ENCODE measurements at places on chromosomes 7 and 10.

- no peak for DNase-seq
These were observed 36.6 kb downstream of the POR start for GRCh38 chr7:75951506-75951905.

DNA sequence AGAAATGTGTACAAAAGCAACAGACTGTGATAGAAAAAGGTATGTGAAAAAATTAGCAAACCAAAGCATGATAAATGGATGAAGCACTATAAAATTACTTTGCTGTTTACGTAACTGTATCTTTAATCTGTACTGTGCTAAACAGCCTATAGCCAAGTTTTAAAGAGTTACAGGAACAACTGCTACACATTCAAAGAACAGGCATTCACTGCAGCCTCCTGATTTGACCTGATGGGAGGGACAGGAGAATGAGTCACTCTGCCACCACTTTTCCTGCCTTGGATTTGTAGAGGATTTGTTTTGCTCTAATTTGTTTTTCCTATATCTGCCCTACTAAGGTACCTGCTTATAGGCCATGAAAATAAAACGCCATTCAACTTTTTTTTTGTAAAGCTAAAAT, 116.1 kb downstream of the FANK1 start:
- no peak for DNase-seq

DNA sequence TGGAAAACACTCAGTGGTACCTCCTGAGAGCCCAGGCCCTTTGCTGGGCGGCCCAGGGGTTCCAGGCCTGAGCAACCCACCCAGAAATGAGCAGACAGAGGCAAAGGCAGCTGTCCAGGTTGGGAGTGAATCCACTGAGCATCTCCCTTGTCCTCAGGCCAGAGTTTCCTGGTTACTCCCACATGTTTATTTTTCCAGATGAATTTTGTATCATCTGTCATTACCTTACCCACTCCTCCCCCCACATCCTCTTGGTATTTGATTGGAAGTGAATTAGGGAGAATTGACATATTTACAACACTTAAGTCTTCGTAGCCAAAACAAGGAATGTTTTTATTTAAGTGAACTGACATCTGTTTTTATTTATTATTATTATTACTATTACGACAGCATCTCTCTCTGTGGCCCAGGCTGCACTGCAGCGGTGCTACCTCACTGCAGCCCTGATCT, 13.2 kb upstream of the LMBR1 start:
- DNase-seq: no peak

DNA sequence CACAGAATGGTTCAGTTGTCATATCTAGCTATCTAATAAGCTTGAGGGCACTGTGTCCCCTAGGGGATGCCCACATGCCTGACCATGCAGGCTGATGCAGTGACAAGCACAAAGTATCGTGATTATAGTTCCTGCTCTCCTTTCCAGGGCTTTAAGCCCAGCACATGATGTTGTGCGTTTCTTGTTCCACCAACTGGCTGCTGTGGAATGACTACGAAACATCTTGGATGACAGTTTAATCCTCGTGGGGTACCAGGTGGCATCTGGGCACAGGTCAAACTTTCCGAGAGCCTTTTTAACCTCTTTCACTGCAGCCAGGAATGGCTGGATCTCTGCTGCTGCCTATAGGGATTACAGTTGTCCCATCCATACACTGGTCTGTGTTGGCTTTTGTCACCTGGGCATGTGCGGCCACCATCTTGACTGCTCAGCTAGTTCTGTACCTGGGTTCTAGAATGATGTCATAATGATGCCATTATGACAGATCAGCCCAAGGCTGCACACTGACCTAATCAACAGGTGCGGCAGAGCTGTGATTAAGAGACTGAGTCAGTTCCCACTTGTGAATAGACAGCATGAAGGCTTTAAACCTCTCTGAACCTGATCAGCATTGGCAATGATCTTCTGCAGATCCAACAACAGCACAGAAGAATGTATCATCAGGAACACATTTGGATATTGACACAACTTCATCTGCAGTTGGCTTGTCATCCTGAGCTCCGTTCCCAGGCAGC, 144.1 kb downstream of the DLG5 start:
- no peak for DNase-seq

DNA sequence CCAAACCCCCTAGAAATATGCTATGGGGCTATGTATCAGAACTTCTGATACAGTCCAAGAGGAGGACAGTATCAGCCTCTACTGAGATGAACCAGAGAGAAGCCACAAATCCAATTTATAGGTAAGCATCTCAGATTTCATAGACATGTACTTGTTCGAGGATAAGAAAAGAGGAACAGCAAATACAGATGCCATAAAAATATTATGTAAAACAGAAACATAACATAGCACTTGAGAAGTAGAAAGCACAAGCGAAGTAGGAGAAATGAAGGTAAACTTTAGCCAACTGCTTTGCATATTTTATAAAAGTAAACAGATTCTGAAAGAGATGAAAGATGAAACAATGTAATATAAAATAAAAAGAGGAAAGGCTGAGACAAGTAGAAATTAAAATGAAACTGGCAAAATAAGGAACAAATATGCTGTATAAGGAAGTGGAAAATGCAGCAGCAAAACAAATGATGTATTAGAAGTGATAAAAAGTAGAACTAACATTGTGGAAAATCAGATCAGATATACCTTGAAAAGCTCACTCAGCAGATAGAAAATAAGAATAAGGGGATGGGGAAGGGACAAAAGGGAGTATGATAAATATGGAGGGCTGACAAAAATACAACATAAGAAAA, 135.1 kb downstream of the SKAP2 start:
- DNase-seq: no peak

- no peak for DNase-seq
These were observed 103.2 kb upstream of the PPIF start for GRCh38 chr10:79244068-79244442.

GRCh38 chr10:5311617-5312016, 53.1 kb upstream of the UCN3 start:
- no peak for DNase-seq

DNA sequence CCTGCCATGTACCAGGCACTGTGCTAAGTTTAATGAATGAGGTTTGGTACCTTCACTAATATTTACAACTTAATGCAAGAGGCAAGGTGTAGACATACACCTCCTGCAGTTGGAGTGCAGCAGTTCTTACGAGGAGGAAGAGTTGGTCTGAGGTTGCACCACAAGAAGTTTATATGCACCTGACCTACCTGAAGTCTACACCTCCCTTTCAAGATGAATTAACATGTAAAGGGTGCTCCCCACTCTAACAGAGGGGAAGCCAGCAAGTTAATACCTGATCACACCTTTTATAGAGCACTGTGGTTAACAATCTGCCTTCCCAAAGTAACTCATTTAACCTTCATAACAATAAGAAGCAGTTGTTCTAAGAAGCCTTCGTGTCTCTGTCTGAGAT, 120.0 kb downstream of the LYZL1 start:
- no peak for DNase-seq

DNA sequence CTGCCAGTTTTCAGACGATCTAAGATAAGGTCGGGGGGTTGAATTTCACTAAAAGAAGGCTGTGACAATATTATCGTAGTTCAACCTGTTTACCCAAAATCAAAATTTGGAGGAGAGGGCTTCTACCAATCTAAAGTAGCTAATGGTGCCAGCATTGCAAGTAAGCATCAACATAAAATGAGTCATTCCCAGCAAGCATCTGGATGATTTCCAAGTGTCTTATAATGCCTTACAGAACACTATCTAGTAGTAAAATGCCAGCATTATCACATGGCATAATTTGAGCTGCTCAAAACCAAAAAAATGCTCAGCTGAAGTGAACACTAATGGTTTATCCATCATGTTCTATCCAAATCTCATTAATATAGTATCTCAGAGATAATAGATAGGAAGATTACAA, 1193.9 kb downstream of the DNAJB9 start:
- no peak for DNase-seq

GRCh38 chr10:28996345-28996744, 292.5 kb upstream of the LYZL1 start:
- DNase-seq: no peak

GRCh38 chr7:6271694-6272440, 557 bp downstream of the CYTH3 start:
- no peak for DNase-seq

DNA sequence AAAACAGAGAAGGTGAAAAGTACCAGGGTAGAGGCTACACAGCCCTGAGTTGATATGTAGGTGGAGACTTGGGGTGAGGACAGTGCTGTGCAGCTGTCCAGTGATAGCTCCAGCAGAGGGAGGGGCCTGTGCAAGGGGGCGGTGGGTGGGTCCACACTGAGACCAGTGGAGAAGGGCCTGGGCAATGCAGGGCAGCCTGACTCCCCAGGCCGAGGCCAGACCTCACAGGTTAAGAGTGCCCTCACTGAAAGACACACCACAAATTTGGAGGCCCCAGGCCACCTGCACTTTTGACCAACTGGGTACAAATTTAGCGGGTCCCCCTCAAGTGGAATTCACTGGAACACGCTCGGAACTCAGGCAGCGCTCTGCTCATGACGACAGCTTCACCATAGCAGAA, 6.7 kb upstream of the RASGEF1A start:
- DNase-seq: no peak

DNA sequence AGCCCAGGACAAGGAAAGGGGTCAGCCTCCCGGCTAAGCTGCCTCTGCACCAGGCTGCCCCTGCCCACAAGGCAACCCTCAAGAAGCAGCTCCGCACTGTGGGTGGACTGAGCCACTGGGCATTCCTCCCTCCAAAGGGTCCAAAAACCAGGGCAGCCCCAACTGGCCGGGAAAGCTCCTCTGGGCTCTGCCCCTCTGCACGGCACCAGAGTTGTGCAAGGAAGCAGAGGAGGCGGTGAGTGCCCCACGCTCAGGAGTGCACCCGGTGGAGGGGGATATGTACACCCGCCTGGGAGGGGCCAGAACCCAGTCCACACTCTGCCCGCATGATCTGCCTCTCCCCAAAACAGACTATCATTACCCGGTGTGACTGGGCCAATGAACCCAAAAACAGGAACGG, 43.8 kb downstream of the PTPRN2 start:
- no peak for DNase-seq

- DNase-seq: no peak
These were observed 2.0 kb upstream of the MTG1 start for GRCh38 chr10:133391761-133392518.

DNA sequence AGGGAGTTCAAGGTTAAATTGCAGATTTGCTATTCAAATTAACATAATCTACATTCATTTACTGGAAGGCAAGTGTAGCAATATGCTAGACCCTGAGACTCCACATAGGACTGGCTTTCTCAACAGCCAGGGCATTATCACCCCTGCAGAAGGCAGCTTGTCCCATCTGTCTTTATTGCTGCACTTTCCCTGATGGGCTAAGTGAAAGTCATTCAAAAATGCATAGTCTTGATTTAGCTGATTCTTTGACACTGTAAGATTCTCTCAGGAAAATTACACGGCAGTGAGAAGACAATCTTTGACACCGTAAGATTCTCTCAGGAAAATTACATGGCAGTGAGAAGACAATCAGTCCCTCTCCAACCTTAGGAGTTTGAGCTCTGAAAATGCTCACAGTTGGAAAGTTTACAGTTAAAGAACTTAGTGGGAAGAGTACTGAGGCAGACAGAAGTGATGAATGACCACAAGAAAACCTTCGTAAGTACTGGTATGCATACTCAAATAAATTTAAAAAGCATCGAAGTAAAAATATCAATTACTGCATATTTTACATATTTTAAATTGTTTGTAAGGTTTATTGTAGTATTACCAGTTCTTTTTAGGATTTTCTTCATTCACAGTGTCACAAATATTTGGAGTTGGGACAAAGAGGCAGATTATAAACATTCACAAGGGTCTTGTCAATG, 88.9 kb downstream of the RAPGEF5 start:
- DNase-seq: no peak

GRCh38 chr7:155000795-155001194, 2.1 kb downstream of the PAXIP1 start:
- no peak for DNase-seq

DNA sequence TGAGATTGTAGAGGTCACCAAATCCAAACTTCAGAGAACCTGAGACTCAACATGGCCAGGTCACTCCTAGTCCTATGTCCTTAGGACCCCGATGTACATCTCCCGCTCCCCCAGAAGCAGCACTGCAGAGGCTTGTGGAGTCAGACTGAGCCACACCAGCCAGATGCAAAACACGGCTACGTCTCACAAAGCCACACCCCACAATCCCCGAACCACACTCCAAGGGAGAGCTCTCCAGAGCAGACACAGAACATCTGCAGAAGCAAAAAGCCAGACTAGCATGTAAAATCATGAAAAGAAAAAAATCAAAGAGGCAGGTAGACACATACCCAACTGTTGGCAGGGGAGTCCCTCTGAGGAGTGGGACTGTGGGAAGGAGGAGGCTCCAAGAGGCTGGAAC, 104.9 kb downstream of the CTBP2 start:
- no peak for DNase-seq

GRCh38 chr10:113487154-113487553, 65.7 kb upstream of the HABP2 start:
- no peak for DNase-seq

DNA sequence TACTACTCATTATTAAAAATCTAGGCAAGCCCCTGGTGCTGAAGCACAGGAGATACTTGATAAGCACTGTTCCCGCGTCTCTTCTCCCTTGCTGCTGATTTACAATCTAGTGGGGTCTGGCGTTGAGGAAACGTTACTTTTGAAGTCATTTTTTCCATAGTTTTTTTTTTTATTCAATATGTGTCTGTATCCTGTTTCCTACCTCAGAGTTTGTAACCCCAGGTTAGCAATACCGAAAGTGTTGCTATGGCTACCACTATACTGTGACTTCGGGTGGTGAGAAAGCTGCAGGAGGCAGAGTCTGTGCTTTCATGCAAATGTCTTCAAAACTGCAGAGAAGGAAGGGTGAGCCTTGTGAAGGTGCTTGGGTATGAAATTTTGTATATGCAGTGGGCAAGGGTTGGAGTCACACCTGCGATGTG, 458.8 kb upstream of the GHITM start:
- DNase-seq: no peak

DNA sequence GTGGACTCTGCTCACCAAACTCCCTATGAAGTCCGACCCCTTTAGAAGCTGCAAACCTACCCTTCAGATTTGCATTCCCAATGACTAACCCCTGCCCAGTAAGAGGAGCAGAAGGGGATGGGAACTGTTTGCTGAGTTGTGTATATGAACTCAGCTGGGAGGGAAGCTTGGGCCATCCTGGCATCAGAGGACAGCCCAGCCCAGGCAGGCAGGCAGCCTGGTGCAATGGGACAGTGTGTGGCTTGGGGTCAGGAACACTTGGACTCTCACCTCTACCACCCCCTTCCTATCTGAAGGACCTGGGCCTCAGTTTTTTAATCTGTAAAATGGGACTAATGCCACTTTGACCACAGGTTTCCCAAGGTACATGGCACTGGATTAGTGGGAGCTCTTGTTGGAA, 147.4 kb upstream of the GPR26 start:
- no peak for DNase-seq

GRCh38 chr10:110109511-110109910, 97.9 kb upstream of the MXI1 start:
- no peak for DNase-seq

Measured in BJ (cell line).